CD8-positive, alpha-beta T cell (primary cell): ENCODE measurements at places on chromosomes 16 and 17.

- no peak for DNase-seq
These were observed 652.5 kb downstream of the HS3ST4 start for GRCh38 chr16:26344240-26344776.

DNA sequence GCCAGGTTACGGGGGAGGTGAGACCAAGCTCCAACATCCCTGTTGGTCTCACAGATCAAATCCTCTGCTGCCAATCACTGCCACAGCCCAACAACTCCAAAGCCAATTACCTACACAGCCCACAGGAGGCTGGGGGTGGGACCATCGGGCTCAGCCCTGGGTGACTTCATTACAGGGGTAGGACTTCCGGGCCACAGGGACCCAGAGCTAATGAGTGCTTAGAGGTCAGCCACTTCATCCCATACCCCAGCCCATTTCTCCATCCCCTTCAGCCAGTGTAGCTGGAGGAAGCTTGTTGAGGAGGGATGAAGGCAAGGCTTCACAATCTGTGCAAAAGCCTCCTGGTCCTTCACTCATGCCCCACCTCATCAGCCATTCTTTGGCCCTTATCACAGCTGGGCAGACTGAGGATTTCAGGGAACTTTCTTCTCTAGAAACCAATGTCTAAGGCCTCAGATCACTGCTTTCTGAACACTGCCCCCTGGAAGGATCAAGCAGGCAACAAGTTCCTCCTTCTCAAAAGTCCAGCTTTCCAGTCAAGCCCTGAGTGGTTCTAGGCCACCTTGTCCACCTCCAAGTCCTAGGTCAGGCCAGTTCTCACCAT is 5.8 kb downstream of the FOXN1 start:
- DNase-seq: no peak

DNA sequence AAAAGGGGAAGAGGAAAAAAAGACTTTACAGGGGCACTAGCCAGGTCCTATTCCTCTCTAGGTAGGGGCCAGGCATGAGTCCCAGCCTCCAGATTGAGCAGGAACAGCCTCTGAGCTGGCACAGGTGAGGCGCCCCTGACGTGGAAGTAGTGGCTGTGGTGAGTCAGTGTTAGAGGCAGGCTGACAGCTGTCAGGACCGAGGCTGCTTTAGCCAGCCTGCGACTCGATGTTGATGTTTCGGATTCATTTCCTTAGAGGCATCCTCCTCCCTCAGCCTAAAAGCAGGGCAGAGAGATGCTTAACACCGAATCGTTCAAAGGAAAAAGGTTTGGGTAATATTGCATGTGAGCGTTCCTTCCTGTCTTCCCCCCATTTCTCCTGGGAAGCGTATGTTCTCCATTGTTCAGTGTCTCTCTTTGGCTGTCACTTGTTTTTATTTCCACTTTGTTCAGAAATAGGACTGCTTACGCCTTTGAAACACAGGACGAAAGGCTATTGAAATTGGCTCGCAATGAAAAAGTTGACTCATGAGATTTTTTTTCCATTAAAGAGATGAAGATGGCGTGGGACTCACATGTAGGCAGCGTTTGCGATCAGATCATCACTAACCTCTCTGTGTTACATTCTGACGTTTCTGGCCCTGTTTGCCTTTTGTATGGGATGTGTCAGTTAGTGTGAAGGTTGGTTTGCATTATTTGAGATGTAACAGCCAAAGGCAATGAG is 1.3 kb downstream of the KIAA0513 start:
- DNase-seq: peak; percentile 76

GRCh38 chr17:43768382-43768781 is 9.8 kb upstream of the SOST start:
- DNase-seq: no peak

DNA sequence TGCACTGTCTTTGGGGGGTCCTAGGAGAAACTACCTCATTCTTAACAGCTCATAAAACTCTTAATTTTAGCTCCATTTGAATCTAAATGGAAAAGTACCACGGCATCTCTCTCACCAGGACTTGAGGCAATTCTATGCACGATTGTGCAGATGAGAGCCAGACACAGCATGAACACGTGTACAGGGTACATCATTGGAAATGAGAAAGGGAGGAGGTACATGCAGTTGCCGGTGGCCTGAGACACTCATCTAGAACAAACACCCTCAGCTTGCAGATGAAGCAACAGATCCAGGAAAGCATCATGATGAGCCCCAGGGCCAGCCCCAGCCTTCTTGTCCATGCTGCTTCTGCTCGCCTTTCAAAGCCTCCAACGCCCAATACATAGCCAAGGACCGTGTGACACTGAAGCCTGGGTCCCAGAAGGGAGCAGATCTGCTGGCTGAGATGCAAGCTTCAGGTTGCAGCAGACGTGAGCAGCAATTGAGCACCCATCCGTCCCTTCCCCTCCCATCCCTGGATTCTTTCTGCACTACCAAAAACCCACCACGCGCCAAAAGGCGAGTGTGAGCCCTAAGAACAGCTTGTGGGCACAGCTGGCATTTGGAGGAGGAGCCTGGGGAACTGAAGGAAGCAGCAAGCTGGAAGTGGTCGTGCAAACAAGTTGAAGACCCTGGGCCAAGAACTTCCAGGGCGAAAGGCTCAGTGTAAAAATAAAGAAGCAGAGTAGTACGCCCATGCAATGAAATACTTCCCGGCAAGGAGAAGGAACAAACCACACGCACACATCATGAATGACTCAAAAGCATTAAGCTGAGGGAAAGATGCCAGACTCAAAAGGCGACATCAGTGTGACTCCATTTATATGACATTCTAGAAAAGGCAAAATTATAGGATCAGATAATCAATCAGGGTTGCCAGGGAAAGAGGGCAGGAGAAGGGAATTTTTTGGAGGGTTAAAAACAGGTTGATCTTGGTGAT is 7.3 kb upstream of the RCVRN start:
- DNase-seq: no peak

DNA sequence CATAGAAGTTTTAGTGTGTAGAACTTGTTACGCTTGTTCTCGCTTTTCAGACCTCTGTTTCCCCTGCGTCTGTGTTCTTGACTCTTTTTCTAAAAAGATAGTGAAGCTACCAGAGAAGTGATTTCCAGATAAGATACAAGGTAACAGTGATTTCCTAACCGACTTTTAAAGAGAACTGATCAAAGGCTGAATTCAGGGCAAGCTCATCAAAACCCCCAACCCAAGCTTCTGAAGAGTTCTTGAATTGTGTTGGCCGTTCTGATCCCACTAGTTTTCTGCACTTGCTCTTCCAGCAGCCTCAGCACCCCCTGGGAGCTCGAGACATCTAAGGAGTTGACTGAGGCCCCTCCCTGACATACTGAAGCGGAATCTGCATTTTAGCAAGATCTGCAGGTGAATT is 12.7 kb upstream of the NSMCE1 start:
- DNase-seq: no peak

DNA sequence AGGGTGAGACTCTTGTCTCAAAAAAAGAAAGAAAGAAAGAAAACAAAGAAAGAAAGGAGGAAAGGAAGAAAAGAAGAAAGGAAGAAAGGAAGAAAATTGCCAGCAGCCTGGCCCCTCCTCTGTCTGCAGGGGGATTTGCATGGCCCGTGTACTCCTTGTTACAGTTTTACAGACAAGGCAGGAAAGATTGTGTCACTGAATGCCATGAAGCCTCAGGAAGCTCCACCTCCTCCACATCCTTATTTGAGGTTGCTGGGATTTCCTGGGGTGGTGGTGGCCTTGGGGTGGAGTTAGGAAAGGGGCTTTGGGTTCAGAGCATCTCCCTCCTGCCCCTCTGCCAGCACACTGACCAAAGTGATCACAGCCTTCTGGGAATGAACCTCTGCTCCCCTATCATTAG is 23.6 kb downstream of the CFAP20 start:
- no peak for DNase-seq

DNA sequence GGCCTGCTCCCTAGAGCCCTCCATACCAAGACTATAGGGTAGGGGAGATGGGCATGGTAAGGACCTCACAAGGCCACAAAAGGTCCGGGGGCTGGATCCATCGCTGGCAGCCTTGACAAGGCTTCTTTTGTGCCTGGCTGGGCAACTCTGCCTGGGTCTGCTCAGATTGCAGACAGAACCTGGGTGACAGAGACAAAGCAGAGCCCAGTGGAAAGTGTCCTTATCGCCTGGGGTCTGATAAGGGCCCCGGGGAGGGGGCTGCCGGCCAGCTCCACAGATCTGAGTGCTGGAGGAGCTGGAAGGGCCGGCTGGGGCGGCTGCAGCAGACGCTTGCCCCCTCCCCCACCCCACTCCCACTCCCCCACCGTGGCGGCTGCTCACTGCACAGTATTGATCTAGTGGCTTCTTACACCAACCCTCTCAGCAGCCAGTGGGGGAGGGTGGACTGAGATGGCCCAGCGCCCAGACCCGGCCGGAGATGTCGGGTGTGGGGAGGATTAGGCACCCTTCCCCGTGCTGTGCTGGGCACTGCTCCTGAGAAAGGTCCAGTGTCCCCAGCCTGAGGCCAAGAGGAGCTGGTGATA is 7.2 kb downstream of the MMP15 start:
- no peak for DNase-seq

- no peak for DNase-seq
These were observed 427 bp upstream of the NLK start for GRCh38 chr17:28041844-28042656.

GRCh38 chr17:73987845-73988509 is 215.5 kb upstream of the RPL38 start:
- DNase-seq: no peak

- no peak for DNase-seq
These were observed 43.9 kb upstream of the RCVRN start for GRCh38 chr17:9948928-9949327.

DNA sequence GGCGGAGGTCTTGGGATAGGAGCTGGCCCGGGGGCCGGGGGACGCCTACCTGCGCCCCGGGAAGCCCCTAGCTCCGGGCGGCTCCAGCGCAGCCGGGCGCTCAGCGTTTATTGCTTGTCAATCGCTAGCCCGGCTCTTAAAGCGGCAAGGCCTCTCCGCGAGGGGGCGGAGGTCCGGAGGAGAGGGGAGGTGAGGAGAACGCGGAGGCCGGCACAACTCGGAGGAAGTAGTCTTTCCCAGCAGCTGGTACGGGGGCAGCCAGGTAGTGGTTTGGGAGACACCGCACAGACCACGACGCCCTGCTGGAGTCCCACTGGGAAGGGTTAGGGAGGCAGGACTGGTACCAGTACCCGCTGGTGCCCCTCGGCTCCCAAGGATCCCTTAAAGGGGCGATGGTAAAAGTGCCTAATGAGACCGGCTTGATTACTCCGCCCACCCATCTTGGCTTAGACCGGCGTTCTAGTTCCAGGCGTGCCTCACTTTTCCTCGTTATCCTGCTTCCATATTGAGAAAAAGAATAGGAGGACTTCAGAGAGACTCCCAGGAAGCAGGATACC is at the start of gene MPP2:
Gene MPP2 (minus strand): TSS at position 112 of the 557 bp plus-strand sequence. CDS start 3,076 bp downstream, outside the sequence.
- DNase-seq: peak; percentile 77

DNA sequence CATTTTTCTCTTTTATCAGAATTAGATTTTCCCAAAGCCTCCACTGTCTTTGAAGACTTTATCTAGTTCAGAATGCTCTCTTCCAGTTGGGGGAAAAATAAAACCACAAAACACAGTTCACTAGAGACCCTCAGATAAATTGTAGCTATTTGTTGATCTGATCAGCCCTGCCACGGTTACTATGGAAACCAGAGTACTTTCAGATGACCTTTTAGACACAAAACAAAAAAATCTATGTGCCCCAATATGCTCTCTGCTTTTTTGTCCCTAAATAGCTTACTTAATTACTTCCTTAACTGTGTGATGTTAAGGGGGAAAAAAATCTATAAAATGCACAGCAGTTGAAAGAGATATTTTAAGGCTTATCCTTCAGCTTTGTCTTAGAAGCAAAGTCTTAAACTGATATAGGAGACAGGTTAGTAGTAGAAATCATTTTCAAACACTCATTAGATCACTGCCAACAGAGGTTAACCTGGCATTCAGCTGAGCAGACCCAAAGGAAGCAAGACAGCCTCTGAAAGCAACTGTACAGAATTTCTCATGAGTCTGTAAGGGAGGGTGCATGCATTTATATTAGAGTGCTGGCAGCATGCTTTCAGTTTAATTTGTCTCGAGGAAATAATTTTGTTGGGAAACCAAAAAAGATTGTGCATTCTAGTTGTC is 129.9 kb upstream of the CACNG5 start:
- DNase-seq: no peak

GRCh38 chr16:23420011-23420410 is 33.0 kb downstream of the COG7 start:
- no peak for DNase-seq

DNA sequence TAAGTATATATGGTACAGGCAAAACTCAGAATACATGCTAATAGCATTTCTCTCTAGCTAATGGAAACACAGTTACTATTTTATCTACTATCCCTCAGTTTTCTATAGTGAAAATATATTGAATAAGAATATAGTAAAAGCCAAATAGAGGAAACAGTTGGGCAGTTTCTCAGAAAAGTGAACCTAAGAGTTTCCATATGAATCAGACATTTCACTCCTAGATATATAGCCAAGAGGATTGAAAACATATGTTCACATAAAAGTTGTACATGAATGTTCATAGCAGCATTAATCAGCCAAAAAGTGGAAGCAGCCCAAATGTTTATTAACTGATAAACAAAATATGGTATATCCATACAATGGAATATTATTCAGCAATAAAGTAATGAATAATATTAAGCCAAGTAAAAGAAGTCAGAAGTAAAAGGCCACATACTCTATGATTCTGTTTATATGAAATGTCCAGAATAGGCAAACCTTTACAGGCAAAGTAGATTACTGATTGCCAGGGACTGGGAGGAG is 134.6 kb downstream of the CYB561 start:
- DNase-seq: no peak

DNA sequence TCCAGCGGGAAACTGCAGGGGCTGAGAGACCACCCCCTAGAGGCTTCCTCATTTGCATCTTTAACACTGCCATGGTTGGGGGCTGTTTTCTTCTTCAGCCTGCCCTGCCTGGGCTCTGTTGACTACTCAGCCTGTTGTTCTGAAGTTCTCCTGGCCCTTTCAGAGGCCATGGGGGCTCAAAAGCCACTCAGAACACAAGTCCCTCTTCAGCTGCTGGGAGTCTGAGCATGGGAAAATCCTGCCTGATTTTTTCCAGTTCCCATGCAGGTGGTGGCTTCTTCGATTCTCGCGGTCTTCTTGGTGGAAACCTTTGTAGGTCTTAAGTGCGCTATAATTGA is 36.3 kb downstream of the PLCG2 start:
- DNase-seq: no peak

DNA sequence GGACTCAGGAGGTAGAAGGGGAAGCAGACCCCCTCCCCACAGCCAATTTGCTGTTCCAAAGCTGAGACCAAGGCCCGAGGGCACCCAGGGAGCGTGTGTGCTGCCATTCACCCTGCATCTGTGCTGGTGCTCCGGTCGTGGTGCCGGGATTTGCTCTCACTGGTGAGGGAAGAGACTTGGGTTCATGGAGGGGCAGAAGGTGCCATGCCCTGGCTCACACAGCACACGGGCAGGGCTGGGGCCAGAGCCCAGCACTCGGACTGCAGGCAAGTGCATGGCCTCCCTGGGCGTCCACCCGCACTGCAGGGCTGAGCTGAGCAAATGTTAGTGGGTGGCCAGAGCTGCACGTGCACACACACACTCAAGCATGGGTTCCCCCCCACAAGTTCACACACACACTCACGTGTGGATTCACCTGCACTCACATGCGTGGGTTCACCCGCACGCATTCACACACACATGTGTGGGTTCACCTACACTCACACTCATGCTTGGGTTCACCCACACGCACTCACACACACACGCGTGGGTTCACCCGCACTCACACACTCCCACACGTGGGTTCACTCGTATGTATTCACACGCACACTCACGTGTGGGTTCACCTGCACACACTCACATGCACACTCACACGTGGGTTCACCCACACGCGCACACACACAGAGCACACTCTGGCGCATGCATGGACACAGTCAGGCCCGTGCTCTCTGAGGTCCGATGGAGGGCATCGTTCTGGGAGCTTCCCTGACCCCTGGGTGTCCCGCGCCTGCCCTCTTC is 57.0 kb upstream of the CBFA2T3 start:
- DNase-seq: no peak
